ENCODE measurements at places on chromosomes 5 and 9. TPM values are rescaled to one million over a fixed set of nuclear protein-coding genes. Genes with fewer than 3 reads are reported as not detected.

GRCh38 chr9:124409410-124409809, 5.8 kb downstream of the PSMB7 start:
- DNase-seq, result no peak

UBE2QL1 gene
- 2.3 TPM for total RNA-seq

- no peak for DNase-seq
Measured at GRCh38 chr9:83259558-83259957, 196.6 kb upstream of the RASEF start.

- DNase-seq, result no peak
Measured at GRCh38 chr9:110125763-110126351, 82.1 kb downstream of the C9orf152 start.

DNA sequence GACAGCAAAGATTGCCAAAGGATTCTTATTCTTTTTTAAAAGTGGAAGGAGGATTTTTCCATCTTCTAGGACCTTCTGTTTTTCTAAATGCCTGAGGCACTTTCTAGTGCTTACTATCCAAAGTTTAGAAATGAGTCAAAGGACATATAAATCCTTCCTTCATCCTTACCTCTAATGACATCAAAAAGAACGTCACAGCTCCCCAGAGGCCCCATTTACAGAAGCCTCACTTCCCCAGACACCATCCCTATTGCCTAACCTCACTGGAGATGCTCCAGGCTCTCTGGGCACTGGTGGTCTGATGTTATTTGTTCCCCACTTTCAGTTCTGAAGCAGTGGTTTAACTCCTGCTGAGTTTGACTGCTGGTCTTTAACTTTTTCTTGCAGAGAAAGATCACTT, 504.3 kb downstream of the AGTPBP1 start:
- no peak for DNase-seq

GRCh38 chr5:108467563-108467962, 85.7 kb upstream of the FBXL17 start:
- no peak for DNase-seq

DNA sequence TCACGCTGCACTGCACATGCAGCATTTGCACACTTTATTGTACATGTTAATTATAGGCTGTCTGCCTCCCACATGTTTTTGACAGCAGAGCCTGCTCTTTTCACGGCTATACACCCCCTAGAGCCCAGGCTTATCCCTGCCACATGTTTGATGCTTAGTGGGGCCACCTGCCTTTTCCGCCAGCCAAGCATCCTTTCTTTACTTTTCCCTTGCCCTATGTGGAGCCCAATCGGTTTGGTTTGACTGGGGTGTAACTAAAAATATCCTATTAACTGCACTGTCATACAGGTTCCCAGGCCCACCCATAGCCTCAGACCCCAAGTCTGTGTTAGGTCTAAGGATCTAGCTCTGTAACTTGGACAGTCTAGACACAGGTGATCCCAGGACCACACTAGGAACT, 18.9 kb upstream of the S1PR3 start:
- no peak for DNase-seq

AJM1 gene
- total RNA-seq, result 2.2 TPM

DNA sequence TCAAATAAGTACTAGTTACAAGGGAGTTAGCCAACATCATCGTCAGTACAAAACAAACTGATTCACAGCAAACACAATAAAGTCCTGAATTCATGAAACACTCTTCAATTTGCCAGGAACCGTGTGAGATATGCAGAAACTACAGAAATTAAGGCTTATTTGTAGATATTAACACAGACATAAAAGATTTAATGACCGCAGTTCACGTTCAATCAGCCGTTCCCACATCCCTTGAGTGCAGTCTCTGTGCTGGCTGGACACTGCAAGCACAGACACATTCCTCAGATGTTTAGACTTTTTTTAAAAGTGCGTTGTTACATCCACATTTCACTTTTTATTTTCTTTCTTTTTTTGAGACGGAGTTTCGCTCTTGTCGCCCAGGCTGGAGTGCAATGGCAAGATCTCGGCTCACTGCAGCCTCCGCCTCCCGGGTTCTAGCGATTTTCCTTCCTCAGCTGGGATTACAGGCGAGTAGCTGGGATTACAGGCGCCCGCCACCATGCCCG, 566 bp upstream of the CEP78 start:
- peak; percentile 28 for DNase-seq

DNA sequence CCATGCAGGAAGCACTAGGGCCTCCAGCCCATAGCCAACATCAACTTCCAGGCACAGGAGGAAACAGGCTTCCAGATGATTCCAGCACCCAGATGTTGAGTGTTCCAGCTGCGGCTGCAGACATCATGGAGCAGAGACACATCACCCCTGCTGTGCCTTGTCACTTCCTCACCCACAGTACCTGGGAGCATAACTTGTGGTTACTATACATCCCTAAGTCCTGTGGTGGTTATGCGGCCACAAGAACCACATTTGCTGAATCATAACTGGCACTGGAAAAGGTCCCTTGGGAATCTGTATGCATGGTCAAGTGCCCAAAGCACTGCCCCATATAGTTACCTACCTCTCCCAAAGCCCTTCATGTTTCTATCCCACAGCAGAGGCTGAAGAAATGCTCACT, 56.6 kb downstream of the WHRN start:
- DNase-seq, result no peak

DNA sequence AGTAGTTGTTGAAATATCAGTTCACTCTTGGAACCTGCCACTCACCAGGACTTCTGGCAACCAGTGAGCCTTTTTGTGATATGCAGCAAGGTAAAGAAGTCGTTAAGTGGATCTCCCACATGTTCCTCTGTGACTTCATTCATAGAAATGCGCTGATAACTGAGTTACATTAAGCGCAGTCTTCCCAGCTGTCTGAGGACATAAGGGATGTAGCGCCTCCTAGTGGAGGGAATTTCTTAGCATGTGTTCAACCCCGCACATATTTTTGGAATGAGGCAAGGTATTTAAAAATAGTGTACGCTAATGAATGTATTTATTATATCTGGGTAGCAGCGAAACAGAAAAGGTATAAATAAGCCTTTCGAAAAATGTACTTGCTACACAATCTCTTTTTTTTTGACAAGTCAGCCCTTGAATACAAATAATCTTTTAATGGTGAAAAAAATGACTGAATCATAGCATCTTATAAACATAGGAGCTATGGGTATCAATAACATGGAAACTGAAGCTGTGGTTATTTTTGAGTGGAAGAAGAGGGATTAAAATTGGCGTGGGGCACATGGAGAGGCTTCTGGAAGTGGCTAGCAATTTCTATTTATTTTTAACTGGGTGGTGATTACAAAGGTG, 38.0 kb downstream of the PALM2AKAP2 start:
- peak; percentile 99 for DNase-seq

DNA sequence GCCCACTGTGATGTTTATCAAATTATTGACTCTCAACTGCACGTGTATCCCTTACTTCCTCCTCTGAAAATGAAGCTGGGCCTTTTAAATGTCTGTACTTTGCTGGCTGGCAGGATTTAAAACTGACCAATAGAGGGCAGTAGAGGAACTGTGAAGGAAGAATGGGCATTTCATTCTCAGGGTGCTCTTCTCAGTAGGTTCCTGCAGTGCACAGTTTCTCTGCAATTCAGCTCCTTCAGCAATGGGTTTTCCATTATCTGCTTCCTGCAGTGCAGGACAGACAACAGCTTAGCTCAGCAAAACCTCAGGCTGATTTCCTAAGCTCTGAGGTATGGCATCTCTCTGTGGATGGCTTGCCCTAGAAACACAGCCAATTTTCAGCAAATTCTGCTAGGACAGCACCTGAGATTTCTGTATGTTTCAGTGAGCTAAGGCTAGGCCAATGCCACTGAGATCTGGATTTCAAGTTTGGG, 298.4 kb upstream of the PRDM9 start:
- DNase-seq, result peak; percentile 63

DNA sequence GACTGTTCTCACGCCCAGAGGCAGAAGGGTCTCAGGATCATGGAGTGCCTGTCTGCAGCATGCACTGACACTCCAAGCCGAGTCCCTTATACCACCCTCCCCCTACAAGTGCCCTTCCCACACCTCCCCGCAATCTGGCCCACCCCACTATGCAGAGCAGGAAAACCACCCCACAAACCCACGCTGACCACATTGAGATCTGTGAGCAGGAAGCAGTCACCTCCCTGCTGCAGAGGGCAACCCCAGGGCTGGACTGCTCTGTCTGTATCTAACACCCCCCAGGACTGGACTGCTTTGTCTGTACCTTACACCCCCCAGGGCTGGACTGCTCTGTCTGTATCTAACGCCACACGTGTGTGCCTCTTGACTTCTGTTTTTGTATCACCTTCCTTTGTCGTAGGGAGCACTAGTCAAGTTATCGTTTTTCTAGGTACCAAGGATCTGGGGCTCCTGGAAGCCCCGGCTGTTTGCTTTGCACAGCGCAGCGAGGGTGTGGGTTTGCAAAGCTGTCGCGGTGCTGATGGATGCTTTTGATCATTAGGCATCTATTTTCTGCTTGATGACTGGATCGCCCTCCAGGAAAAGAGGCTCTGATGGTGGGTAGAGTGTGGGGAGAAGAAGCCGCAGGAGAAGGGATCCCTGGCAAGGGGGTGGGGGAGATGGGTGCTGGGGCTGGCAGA, 21.5 kb downstream of the OLFM1 start:
- no peak for DNase-seq

DNA sequence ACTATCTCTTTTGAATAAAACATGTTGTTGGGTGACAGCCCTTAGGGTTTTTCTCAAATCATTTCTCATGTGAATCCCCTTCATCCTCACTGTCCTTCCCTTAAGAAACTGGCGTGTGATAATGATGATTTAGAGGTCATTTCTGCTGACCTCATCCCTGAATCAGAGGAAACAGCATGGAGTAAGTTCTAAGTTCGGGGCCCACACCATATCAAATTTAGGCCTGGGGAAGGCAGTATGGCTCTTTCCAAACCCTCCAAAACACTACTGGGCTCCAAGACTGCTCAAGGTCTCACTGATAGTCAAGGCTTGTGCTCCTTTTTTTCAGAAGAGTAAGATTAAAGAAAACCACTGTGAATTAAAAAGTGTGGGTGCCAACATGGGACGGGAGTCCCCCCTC, 872 bp upstream of the SMIM3 start:
- no peak for DNase-seq

ADAMTS19 gene
- 49.9 TPM for total RNA-seq

EPB41L4A gene
- total RNA-seq, result 9.7 TPM

DPYSL3 gene
- 158 TPM for total RNA-seq

DNA sequence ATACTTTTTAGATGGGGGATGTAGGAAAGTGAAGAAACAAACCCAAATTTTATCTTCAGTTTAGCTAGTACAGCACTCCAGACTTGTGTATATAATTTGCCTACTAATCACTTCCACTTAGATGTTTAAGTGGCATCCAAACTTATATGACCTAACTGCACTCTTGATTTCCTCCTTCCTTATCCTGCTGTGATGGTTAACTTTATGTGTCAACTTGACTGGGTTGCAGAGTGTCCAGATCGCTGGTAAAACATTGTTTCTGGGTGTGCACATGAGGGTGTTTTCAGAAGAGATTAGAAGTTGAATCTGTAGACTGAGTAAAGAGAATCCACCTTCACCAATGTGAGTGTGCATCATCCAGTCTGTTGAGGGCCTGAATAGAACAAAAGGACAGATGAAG, 79.8 kb downstream of the PCSK1 start:
- DNase-seq, result no peak

SEMA6A gene
- 47.2 TPM for total RNA-seq

DNA sequence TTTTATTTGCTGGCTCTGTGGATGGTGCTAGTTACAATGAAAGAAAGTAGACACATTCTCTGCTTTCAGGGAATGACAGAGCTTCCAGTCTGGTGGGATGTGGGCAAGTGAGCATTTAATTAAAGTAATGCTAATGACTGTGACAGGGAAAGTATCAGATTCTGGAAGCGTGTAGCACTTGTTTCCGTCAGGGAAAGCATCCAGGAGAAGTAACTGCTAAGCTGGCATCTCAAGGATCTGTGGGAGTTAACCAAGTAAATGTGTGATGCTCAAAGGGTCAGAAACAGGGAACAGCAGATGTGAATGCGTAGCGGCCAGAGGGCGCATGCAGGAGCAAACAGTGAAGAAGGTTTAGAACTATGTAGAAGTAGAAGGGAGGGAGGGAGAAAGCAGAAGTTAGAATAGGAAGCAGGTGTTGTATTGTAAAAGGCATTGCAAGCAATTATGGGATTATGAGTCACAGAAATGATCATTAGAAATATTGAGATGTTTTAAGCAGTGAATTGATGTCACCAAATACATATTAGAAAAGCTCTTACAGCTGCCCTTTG, 12.2 kb downstream of the KLHL9 start:
- DNase-seq, result no peak

- DNase-seq, result no peak
Measured at GRCh38 chr5:28164568-28164967, 1126.2 kb upstream of the CDH9 start.

GRCh38 chr5:6279607-6280006, 98.7 kb downstream of the MED10 start:
- no peak for DNase-seq

NDFIP1 gene
- 77.8 TPM for total RNA-seq

CARD6 gene
- 3.1 TPM for total RNA-seq

TMC1 gene
- total RNA-seq, result 0.62 TPM

MRNIP gene
- total RNA-seq, result 38.9 TPM

DNA sequence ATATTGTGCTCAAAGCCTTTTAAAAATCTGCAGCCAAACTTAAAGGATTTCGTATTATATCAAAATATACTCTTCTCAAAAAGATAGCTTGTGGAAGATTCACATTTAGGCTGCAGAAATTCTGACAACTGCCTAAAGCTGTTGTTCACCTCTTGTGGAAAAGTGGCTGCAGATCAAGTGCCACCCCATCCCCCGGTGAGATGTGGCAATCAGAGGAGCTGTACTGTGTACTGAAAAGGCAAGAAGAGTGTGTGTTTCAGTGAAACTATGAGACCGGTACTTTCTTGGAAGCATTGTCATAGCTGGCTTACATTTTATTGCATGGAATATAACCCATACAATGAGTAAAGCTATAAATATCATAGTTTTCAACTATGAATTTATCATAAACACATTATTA, 64.3 kb downstream of the CDH18 start:
- DNase-seq, result no peak

All from tongue (tissue), 3 donors.